DMS53 (cell line): ENCODE measurements at places on chromosomes 1 and 21.

- no peak for DNase-seq
These were observed 9.1 kb upstream of the HEYL start for GRCh38 chr1:39648496-39648895.

DNA sequence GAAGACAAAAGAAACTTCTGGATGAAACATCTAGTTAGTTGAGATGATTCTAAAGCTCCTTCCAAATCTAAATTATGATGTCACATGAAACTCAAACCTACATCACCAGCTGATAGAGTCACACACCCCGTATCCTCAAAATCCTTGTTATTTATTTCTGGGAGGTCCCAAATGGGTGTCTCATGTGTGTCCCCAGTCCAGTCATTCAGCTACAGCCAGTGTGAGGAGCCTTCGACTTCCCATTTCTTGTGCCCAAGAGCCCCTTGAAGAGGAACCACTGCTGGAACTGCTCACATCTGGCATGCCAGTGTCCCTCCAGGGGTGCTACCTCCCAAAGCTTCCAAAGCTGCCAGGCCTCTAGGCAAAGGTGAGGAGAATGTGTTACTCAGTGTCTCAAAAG, 32.5 kb upstream of the KCNA3 start:
- no peak for DNase-seq

DNA sequence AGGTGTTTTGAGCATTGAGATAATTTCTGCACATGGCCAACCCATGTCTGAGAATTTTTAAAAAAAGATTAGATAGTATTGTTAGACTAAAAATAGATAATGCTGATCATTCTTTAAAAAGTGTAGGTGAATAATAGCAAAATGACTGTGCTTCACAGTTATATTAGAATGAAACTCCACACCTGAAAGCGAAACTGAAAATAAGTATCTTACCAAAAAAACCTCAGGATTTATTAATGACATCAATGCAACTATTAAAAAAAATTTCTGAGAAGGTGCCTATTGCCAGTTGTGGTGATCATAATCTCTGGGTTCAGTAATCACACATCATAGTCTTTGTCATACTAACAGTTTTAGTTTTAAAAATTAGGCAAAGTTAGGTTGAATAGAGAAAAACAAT, 36.5 kb downstream of the PLA2G4A start:
- DNase-seq: peak; percentile 4

DNA sequence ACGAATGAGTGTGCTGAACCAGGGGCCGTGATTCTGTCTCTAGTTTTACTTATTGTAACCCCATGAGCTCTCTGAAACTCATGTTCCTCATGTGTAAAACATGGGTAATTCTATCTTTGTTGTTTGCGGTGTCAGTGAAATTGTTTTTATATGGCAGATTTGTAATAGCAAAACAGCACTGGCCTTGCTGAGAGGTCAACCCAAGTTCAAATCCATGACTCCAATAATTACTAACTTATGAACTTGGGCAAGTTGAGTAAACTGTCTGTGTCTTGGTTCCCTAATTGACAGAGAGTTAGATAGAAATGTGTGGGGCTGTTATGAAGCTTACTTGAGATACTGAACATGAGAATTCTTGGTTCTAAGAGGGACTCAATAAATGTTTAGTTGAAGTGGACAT, 17.8 kb downstream of the C1orf116 start:
- no peak for DNase-seq

- no peak for DNase-seq
These were observed 732.4 kb downstream of the MATN1 start for GRCh38 chr1:29991025-29991424.
